Jurkat, Clone E6-1 (cell line): ENCODE measurements at places on chromosomes 5 and 9.

GRCh38 chr5:168318240-168318639 is 26.8 kb downstream of the WWC1 start:
- no peak for DNase-seq

- no peak for DNase-seq
Observed at GRCh38 chr9:7963026-7963425, 163.4 kb upstream of the DMAC1 start.

DNA sequence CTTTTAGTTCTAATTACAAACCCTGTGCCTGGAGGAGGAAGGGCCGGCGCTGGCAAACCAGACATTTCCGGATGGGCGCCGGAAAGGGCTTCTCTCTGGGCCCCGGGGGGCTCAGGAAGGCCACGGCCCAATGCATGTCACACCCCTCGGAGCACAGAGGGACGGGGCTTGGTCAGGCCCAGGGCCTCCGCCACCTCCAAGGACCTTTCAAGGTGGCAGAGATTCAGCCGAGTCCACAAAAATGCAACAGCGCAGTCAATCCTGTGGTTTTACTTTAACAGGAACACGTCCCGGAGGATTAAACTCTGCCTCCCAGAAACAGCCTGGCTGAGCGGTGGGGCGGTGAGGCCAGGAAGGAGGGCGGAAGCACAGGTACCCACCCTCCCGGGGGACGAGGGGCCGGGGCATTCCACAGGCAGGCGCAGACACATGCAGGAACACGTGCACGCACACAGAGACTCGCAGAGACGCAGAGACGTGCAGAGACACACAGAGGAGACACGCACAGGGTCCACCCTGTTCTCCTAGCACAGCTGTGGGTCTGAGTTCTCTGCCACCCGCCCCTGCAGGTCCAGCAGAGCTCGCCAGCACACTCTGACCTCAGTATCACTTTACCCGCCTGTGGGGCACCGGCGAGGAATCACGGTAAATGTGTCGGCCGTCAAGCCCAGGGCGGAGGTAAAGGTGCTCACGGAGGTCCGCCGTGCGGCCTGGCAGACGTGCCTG is 23.0 kb downstream of the SLC9A3 start:
- no peak for DNase-seq

DNA sequence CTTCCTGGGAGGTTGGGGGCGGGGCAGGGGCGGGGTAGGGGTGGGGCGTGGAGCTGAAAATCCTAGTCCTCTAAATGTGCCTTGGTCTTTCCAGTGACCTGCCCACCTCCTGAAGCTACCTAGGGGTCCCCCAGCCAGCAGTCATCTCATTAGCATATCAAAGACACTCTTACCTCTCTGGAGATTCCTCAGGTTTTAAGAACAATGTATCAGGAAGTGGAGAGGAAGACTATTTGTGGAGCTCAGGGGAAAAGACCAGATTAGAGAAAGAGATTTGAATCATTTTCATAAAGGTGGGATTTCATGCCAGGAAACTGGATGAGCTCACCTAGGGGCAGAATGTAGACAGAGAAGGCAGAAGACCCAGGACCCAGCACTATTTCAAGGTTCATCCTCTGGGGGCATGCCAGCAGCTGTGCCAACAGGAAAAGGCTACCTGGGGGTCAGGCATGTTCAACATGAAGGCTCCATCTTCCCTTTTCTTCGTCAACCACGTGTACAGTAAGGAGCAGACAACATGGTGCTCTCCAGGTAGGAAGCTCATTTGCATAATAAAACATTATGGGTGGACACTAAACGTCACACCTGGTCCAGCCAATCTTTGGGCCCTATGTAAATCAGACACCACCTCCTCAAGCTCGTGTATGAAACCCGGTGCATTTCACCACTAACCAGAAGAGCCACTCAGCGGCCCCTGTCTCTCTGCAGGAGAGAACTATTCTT is 6.9 kb downstream of the GMCL2 start:
- DNase-seq, result no peak

DNA sequence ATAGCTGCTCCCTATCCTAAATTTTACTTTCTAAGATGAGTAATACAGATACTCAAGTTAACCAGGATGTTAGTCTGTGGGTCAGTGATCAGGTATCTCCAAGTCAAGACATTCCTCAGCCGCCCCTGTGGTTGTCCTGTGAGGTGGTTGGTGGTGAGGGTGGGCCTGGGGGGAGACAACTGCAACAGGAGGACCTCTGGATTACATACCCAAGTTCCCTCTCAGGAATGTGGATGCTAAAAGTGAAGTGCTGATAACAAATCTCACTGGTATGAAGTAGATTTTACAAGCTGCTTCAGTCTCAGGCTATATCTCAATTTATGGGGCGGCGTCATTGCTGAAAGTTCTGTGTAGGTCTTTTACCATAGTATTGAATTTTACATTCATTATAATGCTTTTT is 38.3 kb downstream of the SLC1A3 start:
- DNase-seq, result no peak
